ENCODE measurements at places on chromosomes 6 and 20.

- DNase-seq, result no peak
Measured at GRCh38 chr20:60317401-60317800, 359.2 kb downstream of the CDH26 start.

GRCh38 chr6:127841811-127842210 is 59.0 kb downstream of the THEMIS start:
- no peak for DNase-seq

GRCh38 chr6:71197267-71197666 is 91.3 kb upstream of the OGFRL1 start:
- no peak for DNase-seq

DNA sequence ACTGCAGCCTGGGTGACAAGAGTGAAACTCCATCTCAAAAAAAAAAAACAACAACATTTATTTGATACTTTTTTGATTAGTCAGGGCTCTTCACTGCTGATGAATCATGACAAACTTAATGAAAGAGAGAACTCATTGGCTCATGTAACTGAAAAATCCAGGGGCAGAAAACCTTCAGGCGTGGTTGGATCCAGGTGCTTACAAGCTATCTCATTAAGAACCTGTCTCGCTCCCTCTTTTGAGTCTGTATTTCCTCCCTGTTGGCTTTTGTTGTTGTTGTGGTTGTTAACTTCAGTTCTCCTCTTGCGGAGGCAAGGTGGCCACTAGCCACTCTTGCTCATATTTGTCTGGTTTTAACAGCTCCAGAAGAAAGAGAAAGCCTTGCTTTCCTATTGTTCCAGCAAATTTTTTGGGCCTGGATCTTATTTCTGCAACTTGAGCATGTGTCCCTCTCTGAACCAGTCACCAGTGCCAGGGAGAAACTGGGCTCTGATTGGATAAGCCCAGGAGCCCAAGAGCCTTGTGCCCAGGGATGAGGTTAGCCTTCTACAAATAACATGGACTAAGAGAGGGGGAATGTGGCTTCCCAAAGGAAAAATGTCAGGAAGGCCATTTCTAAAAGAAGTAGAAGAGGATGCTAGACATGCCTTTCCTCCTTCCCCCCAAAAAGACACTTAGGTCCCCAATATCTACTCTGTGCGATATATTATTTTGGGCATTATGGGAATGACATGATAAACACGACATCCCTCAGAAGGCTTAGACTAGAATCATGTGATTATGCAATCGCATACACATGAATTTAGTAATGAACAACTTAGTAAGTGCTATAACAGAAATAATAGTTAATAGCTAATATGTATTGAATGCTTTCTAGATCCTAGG is 64.5 kb downstream of the PHACTR2 start:
- DNase-seq, result no peak

DNA sequence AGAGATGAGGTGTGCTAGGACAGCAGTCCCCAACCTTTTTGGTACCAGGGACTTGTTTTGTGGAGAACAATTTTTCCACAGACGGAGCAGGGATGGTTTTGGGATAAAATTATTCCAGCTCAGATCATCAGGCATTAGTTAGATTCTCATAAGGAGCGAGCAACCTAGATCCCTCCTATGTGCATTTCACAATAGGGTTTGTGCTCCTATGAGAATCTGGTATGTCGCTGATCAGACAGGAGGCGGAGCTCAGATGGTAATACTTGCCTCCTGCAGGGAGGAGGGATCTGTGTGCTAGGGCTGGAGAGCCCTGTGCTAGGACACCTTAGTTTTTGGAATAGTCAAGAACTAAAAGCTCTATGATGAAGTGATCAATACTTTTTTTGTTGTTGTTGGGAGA is 2.5 kb downstream of the SMIM13 start:
- no peak for DNase-seq

- DNase-seq, result no peak
Measured at GRCh38 chr6:118285791-118286190, 262.3 kb upstream of the PLN start.

DNA sequence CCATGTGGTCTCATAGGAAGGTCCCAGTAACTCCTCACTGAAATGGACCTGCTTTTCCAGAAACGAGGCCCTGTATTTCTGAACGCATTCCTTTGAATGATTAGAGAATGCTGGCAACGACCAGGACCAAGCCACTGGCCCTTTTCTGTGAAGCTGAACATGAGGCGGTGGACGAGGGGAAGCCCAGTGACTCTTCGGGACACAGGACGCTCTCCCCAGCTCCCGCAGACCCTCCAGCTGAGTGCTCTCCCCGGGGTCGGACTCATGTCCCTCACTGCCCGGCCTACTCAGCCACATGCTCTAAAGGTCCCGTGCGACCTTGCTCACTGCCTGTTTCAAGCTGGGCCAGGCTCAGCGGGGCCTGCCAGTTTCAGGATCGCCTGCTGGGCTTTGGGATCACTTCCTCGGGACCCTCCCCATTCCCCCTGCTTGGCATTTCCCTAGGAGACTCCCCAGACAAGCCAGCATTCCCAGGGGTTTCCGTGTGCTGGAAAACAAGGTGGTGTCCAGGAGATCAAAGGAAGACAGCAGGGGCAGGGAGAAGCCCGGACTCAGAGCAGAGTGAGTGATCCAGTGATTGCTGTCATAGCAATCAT is 2.6 kb upstream of the CST9 start:
- DNase-seq, result no peak

DNA sequence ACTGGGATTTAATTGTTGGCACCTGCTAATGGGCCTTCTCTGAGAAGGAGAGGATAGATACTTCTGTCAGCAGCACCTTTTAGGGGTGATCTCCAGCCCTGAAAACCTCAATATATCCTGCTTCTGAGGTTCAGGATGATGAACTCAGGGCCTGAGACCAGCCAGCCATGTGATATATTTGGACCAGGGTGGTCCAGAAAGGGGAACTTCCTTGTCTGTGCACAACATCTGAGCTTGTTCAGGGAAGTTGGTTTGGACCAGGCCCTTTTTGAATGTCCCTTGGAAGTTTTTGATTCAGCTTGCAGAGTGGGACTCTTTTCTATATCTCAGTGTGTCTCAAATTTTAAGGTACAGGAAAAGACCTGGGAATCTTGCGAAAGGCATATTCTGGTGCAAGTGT is 85.8 kb downstream of the GFRA4 start:
- no peak for DNase-seq

DNA sequence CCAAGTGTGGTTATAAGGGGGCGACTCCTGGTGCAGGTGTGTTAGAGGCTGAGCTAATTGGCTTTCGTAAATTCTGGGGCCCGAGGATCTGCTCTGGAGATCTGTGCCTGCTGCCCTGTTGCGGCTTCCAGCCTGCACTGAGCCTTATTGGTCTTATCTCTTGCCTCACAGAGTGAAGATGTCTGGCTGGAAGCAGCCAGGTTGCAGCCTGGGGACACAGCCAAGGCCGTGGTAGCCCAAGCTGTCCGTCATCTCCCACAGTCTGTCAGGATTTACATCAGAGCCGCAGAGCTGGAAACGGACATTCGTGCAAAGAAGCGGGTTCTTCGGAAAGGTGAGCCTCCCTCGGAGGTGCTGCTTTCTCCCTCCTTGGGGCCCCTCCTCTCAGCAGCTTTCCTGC is 20.0 kb downstream of the PRPF6 start:
- no peak for DNase-seq

DNA sequence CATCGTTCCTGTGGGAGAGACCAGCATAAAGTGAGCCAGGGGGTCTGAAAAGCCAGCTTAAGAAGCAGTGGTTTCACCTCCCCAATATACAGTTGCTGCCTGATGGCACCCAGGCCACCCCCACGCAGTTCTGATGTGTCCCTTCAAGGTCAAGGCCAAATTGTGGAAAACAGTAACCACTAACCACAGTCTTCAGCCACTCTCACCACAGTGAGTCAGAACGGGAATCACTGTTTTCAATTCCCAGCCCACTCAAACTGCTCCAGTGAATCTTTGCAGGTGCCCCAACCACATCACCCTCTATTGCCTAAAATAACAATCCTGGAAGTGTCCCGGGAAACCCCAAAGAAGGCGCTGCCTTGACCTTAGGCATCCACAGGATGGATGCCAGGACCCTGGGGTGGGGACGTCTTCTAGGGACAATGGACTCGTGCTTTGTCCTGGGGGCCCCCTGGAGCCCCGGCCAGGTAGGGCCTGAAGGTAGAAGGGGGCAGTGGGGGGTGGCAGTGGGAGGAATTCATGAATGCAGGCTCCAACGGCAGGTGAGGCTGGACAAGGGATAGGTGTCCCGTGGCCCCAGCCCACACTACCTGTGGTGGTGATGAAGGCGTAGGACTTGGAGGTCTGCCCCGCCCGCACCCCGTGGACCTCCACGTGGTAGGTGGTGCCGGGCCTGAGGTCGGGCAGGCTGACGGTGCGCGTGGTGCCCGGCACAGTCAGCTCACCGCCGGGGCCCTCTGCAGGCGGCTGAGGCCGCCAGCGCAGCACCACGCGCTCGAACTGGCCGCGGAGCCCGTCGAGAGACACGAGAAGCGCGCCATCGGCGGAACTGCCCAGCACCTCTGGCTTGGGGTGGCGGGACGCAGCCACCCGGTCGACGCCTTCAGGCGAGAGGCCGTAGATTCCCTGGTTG is 22.2 kb downstream of the TNXB start:
- DNase-seq, result peak; percentile 39

GRCh38 chr6:44737341-44737740 is 349.8 kb downstream of the CDC5L start:
- DNase-seq, result no peak

DNA sequence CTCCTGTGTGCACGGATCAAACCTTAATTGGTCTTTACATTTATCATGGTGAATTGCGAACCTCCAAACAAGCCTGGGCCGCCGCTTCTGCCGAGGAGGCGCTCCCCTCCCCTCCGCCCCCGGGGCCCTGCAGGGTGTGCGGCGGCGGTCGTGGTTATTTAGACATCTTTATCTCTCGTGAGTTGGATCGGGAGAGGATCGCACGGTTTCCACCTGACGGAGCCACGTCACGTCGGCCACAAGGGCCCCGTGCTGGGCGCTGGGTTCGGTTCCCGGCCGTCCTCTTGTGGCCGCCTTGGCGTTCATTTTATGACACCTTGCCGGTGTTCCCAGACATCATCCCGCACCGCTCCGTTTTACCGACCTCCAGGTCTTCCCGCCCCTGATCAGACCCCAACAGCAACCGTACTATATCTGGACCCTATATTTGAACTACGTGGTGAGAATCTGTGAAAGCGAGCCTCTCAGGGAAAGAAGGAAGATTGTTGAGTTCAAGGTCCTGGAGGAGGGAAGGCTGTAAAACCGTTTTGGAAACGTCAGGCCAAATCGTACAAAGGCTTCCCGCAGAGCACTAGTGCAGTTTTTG is 1.3 kb upstream of the CNR1 start:
- no peak for DNase-seq

DNA sequence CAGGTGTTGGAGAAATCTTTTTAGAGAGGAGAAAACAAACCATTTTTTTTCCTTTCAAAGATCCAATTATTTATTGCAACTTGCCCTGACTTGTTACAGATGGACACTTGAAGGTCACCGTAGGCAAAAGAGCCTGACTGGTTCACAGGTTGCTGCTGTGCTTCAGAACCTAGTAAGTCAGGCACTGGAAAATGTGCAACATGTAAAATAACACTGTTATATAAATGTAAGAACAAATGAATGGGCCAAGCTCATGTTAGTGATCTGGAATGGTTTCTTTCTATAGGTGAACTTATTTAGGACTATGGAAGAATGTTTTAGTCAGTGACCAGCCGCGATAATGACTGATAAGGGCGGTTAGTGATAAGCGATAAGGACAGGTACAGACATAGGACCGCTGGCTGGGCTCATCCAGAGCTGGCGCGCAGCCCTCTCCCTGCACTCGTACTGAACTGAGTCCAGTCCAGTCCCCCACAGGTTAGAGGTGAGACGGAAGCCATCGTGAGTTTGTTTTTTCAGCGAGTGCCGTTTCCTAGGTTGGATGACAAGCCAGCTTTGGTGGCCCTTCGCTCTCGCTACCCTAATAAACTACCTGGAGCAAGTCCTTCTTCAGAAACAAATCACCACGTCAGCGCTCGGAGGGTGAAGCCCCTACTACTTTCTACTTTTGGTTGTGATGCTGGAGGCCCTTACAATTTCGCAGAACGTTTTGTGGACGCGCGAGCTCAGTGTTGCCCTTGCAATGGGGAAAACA is 94.4 kb upstream of the PRDM1 start:
- no peak for DNase-seq

DNA sequence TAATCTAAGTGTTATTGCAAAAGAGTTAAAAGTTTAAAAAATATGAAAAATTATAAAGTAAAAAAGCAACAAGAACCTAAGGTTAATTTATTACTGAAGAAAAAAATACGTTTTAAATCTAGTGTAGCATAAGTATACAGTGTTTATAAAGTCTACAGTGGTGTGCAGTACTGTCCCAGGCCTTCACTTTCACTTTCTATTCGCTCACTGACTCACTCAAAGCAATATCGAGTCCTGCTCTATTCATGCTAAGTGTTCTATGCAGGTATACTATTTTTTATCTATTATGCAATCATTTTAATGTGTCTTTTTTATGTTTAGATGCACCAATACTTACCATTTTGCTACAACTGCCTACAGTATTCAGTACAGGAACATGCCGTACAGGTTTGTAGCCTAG is 113.0 kb downstream of the MANEA start:
- DNase-seq, result no peak

DNA sequence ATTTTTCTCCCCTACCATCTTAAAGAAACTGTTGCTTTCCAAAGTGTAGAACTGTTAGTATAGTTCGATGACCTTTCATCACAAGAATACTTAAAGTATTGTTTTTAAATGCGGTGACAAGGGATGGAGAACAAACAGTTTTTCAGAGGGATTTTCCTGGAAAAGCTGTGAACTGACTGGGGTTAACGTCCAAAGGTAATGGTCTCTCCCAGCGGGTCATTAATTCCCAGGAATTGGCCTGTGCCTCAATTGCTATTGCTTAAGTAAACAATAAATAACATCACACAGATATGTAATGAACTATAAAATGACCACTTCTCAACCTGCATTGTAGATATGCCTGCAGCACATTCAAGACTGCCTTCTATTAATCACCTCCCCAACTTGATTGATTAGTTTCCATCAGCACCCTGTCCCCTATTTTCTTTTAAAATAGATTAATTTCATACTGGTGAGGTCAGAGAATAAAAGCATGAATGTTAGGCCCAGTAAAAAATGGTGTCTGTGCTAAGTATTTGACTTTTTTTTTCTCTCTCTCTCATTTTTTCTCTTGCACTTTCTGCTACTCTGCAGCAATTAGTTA is 268.2 kb downstream of the SAMD5 start:
- DNase-seq, result no peak

DNA sequence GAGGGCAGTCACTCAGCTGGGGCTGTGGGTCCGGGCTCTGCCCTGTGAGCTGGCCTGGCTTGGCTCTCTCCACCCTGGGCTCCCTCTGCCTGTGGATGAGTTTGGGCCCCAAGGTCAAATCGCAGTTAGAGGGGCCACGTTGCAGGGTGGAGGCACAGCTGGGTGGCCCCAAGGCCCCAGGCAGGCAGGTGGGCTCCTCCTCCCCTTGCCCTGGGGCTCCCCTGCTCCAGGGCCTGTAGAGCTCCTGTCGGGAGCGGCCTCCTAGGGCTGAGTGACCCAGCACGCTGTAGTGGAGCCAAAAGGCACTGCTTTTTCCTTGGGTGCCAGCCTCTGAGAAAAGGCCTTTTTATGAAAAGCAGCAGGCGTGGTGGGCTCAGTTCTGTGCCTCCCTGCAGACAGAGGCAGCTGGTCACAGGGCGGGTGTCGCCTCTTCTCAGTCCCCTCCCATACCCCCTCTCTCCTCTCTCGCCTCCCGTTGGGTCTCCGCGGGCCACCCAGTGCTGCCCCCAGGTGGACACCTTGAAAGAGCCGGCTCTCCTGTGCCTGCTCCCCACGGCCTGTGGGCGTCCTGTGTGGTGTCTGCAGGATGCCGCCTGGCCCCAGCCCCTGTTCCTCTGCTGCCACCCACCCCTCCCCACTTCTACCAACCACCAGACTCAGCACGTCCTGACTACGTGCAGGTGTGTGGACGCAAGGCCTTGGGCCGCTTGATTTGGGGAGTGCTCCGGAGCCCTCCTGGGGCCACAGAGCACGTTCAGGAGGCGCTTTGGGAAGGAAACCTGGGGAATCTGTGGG is 13.2 kb downstream of the SS18L1 start:
- peak; percentile 71 for DNase-seq

Measured in left hindlimb (tissue), 1 donor.